ENCODE measurements at places on chromosomes 12 and 14. TPM values are rescaled to one million over a fixed set of nuclear protein-coding genes. Genes with fewer than 3 reads are reported as not detected.

Gene SIX6
- not detected for total RNA-seq

Gene A2M
- 201 TPM for total RNA-seq

Gene NFATC4
- total RNA-seq, result 24.0 TPM

DNA sequence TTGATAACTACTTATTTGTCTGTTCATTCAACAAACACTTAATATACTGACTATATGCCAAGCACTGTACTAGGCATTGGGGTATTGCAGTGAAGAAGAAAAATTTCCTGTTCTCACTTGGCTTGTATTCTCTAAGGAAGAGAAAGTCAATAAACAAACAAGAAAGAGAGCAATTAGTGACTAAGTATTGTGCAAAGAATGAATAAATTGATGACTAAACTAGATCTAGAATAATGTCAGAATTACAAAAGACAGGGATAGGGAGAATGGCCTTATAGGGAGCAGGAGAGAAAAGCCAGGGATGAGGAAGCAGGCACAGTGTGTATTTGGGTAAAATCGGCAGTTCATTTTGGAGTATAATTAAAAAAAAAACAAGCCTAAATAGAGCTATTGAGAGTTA lies 4.2 kb upstream of the LIN7A start:
- no peak for DNase-seq

DNA sequence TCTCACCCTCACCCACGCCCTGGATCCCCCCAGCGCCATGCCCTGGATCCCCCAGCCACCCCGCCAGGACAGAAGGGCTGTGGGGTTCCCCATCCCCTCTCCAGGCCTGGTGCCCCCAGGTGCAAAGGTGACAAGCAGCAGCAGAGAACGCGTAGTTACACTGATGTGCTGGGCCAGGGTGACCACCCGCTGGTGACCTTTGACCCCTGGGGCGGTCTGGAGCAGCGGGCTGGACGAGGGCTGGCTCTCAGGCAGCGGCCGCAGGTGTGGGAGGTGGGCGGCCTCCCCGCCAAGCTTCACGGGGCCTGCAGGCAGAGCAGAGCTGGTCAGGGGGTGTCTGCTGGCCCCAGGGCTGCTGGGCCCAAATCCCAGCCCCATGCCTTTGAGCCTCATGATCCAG lies 40.1 kb downstream of the RFLNA start:
- no peak for DNase-seq

DNA sequence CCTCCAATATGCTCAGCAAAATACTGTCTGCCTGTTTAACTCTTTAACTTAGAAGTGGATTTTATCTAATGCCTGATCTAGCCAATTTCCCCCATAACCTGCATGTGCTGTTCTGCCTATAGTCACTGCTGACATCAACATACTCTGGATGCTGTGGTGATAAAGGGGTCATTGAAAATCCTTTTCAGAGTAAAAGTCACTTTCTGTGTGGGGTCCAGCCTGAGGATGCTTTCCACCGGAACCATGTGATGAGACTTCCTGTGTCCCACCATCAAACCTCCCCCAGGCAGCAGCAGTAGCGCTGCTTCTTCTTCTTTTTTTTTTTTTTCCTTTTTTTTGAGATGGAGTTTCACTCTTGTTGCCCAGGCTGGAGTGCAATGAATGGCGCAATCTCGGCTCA lies 607.0 kb downstream of the BCL11B start:
- DNase-seq, result no peak

GRCh38 chr14:95490138-95490509 lies 26.3 kb downstream of the SYNE3 start:
- DNase-seq, result peak; percentile 41

- DNase-seq, result no peak
These were observed 346 bp downstream of the SLC7A8 start for GRCh38 chr14:23183158-23183470.
